ENCODE measurements at places on chromosomes 6 and 20.
A peak's percentile ranks its signal among the peaks of the same experiment; 100 is the strongest.

GRCh38 chr20:39799366-39799965 is 837.3 kb downstream of the DHX35 start:
- DNase-seq: no peak

GRCh38 chr20:15188415-15188814 is 851.0 kb upstream of the FLRT3 start:
- DNase-seq: no peak

GRCh38 chr6:123215211-123215610 is 219.2 kb downstream of the CLVS2 start:
- DNase-seq: no peak

- DNase-seq: no peak
These were observed 75.7 kb downstream of the MRPL14 start for GRCh38 chr6:44051515-44051914.

GRCh38 chr20:14336686-14337085 is 726 bp downstream of the FLRT3 start:
- no peak for DNase-seq

- no peak for DNase-seq
These were observed 105.0 kb downstream of the PREX1 start for GRCh38 chr20:48722737-48723191.

GRCh38 chr6:112683926-112684325 is 336.8 kb downstream of the RFPL4B start:
- no peak for DNase-seq

DNA sequence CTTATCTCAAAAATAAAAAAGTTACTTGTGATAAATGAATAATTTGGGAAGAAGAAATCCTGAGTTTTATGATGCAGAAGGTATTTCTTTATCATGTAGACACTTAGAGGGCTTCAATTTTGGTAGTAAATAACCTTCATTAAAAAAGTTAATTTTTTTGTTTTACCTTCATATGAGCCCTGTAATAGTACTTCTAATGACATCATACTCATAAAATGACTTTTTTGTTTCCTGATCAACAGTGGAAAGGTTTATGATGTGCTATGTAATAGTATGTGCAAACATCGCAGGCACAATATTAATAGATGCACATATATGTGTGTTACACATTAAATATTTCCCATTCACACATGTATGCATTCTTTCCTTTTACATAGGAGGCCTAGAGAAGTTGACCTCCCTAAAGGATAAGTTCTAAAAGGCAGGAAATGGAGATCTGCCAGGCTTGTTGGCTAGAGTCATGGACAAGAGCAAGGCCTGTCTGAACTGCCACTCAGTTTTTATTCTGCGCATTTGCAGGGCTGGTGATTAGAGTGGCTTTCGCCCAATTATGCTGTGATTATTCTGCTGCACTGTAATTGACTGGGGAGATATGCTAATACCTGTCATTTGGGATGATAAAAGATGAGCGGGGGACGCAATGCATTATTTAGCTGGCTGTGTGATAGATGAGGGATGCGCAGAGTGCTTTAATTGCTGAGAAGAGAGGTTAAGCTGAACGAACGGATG is 272.6 kb downstream of the TMEM242 start:
- DNase-seq: no peak

GRCh38 chr6:108543175-108543940 is 17.4 kb upstream of the FOXO3 start:
- DNase-seq: no peak

- DNase-seq: no peak
These were observed 189.4 kb downstream of the ZFP64 start for GRCh38 chr20:52001999-52002666.

GRCh38 chr6:32163559-32164258 is 686 bp upstream of the EGFL8 start:
- no peak for DNase-seq

DNA sequence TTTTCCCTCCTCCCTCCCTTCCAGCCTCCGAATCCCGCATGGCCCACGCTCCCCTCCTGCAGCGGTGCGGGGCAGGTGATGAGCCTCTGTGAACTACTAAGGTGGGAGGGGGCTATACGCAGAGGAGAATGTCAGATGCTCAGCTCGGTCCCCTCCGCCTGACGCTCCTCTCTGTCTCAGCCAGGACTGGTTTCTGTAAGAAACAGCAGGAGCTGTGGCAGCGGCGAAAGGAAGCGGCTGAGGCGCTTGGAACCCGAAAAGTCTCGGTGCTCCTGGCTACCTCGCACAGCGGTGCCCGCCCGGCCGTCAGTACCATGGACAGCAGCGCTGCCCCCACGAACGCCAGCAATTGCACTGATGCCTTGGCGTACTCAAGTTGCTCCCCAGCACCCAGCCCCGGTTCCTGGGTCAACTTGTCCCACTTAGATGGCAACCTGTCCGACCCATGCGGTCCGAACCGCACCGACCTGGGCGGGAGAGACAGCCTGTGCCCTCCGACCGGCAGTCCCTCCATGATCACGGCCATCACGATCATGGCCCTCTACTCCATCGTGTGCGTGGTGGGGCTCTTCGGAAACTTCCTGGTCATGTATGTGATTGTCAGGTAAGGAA is at the start of gene OPRM1:
TSS of gene OPRM1 (plus strand) at position 10 of the 612 bp plus-strand sequence. CDS start at position 315, 305 bp downstream.
- DNase-seq: peak; percentile 9

- DNase-seq: no peak
These were observed 262.0 kb upstream of the FOXQ1 start for GRCh38 chr6:1049900-1050299.

Data from stimulated activated CD4-positive, alpha-beta T cell treated with anti-CD3 and anti-CD28 coated beads, TNF-alpha, amount 100 ng/mL, for 4 hours (primary cell).